A375 (cell line): ENCODE measurements at places on chromosomes 12 and 14. TPM values are rescaled to one million over a fixed set of nuclear protein-coding genes. Genes with fewer than 3 reads are reported as not detected.

ITGB7 gene
- 2.2 and 5.1 TPM in 2 replicates for total RNA-seq

RAN gene
- total RNA-seq: 1,131 and 1,343 TPM in 2 replicates

SERPINA1 gene
- total RNA-seq: 3.0 and 4.0 TPM in 2 replicates

HOTAIR gene
- total RNA-seq: 0.50 and 1.7 TPM in 2 replicates

FOXM1 gene
- total RNA-seq: 44.6 and 53.8 TPM in 2 replicates

NRIP2 gene
- total RNA-seq: not detected in 2 replicates

SIRT4 gene
- 0.80 and 1.3 TPM in 2 replicates for total RNA-seq

RNU6-7 gene
- not detected in 2 replicates for total RNA-seq

B4GALNT1 gene
- 25.6 and 26.7 TPM in 2 replicates for total RNA-seq

CLEC4C gene
- not detected in 2 replicates for total RNA-seq

KRT78 gene
- not detected in 2 replicates for total RNA-seq

REP15 gene
- 1.8 and 2.4 TPM in 2 replicates for total RNA-seq

SCNN1A gene
- total RNA-seq: 1.0 and 1.7 TPM in 2 replicates

RNASE11 gene
- total RNA-seq: 0.11 TPM in 1 of 2 replicates, not detected in the other

PPHLN1 gene
- total RNA-seq: 60.5 and 77.4 TPM in 2 replicates

TBX5 gene
- not detected in 2 replicates for total RNA-seq

CCDC196 gene
- total RNA-seq: not detected in 2 replicates

VRTN gene
- total RNA-seq: not detected in 2 replicates

CISTR gene
- total RNA-seq: not detected in 2 replicates

SRRM4 gene
- not detected in 2 replicates for total RNA-seq

ANO2 gene
- total RNA-seq: 0.21 and 0.72 TPM in 2 replicates

KITLG gene
- 0.66 and 1.6 TPM in 2 replicates for total RNA-seq

GPX2 gene
- total RNA-seq: not detected in 2 replicates

MYF5 gene
- not detected in 2 replicates for total RNA-seq

CD4 gene
- total RNA-seq: 0.04 TPM in 1 of 2 replicates, not detected in the other

CABP1 gene
- total RNA-seq: not detected in 2 replicates

SLC39A2 gene
- total RNA-seq: not detected in 2 replicates

MYH6 gene
- not detected in 2 replicates for total RNA-seq

PLCZ1 gene
- 0.05 TPM in 1 of 2 replicates, not detected in the other for total RNA-seq

SYCP3 gene
- total RNA-seq: 0.08 TPM in 1 of 2 replicates, not detected in the other

MYH7 gene
- not detected in 2 replicates for total RNA-seq

GPD1 gene
- total RNA-seq: 0.53 and 1.0 TPM in 2 replicates

CRIP1 gene
- total RNA-seq: 0.29 and 1.7 TPM in 2 replicates

CINP gene
- total RNA-seq: 43.6 and 47.6 TPM in 2 replicates

SIX4 gene
- total RNA-seq: 7.5 and 11.8 TPM in 2 replicates

NPFF gene
- not detected in 2 replicates for total RNA-seq

ALDH1L2 gene
- 18.5 and 21.5 TPM in 2 replicates for total RNA-seq
